ENCODE measurements at places on chromosomes 13 and 19.

GRCh38 chr19:19025861-19026260 lies 7.5 kb downstream of the SUGP2 start:
- DNase-seq, result no peak

GRCh38 chr13:37791699-37792098 lies 77.9 kb downstream of the TRPC4 start:
- no peak for DNase-seq

DNA sequence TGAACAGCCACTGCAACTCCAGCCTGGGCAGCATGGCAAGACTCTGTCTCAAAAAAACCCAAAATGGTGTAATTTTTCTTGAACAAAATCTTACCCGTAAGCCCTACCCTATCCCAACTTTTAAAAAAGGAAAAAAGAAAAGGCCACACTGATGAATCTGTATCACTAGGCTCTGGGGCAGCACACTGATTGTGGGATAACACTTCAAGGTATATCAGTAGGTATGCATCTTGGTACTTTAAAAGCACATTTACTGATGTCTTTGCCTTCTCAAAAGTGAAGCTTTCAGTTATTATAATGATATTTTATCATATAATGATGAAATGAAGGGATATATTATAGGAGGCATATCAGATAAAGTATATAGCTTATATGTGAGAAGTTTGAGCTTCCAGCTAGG lies 24.3 kb downstream of the ZNF112 start:
- DNase-seq, result no peak

- no peak for DNase-seq
These were observed 5.2 kb downstream of the INSR start for GRCh38 chr19:7288977-7289376.

GRCh38 chr13:69178000-69178399 lies 929.6 kb upstream of the ATXN8OS start:
- DNase-seq, result no peak

- peak; percentile 26 for DNase-seq
These were observed 9.1 kb downstream of the SLITRK5 start for GRCh38 chr13:87680298-87680697.

GRCh38 chr13:46063292-46063691 lies 10.7 kb upstream of the ZC3H13 start:
- no peak for DNase-seq

GRCh38 chr13:107459430-107459829 lies 755.9 kb downstream of the LIG4 start:
- no peak for DNase-seq

DNA sequence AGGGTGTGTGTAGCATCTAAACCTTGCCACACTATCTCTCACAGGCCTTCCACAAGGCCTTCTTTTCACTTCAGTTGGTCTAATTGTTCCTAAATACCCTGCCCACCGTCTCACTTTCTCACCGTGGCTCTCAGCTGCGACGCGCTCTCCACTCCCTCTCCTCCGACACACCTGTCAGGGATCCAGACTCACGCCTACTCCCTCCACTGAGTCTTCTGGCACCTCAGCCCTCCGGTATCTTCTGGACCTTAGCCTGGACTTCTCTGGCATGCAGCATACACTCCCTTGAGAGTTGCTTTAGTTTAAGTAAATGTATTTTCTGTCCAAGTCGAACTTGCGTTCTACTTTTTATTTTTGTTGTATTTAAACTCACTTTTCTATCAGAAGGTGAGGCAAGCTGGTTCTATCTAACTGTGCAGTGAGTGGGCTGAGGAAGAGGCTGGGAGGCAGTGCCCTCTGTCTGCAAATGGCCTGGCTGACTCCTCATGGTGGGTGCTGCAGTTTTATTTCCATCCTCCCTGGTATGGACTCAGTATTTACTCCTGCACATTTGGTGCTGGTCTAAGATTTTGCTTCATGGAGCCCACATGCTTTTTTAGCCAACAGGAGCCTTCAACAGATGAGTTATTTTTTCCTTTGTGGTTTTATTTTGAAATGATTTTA lies 28.5 kb upstream of the ARGLU1 start:
- no peak for DNase-seq

DNA sequence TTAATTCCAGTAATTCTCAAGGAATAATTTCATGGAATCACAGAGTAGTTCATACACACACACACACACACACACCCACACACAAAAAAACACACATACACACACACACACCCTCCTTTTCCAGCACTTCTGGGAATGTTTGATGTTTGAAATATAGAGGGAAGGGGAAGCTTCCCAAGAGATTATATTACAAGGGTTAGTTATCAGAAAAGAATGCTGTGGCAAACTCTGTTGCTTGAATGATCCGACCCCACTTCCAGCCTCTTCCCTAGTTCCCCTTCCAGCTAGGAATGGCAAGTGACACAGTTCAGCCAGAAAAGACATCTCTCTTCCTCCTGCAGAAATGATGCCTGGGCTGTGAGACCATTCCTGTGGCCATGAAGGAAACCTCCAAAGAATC lies 49.9 kb downstream of the KCTD12 start:
- peak; percentile 41 for DNase-seq

DNA sequence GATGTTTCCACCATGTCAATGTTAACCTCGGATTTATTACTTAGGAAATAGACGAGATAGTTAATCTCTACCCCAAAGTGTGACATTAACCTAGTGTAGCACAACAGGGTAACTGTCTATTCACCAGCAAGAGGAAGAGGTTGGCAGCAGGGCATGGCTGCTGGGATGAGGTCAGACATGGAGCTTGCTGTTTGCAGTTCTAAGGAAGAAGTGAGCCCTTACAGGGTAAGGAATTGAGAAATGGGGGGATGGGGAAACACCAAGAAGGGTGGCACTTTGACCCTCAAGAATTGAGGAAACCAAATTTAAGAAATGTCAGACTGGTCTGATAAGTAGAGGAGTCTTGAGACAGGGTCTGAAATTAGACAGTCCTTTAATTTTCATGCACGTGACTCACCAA lies 62.4 kb downstream of the MBD3L2B start:
- no peak for DNase-seq

- DNase-seq, result no peak
These were observed 1537.4 kb downstream of the SLITRK1 start for GRCh38 chr13:82344867-82345266.

GRCh38 chr13:83340170-83340569 lies 542.1 kb downstream of the SLITRK1 start:
- no peak for DNase-seq

DNA sequence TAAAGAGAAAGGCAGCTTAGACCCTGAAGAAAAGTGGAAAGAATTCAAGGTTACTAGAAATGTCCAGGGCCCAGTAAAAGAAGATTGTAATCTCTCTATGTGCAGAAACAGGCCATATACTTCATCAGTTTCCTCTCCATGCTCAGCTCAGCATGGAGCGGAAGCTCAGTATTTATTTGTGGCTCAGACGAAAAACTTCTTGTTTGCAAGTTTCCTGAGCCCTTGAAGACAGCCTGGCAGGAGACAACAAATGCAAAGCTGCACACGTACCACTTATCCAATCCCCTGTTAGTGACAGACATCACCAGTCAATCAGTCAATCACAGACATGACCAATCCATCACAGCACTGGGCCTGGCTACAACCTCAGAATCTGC lies 8.1 kb upstream of the KLF2 start:
- DNase-seq, result no peak

- no peak for DNase-seq
These were observed 18.3 kb upstream of the PRODH2 start for GRCh38 chr19:35830986-35831385.

DNA sequence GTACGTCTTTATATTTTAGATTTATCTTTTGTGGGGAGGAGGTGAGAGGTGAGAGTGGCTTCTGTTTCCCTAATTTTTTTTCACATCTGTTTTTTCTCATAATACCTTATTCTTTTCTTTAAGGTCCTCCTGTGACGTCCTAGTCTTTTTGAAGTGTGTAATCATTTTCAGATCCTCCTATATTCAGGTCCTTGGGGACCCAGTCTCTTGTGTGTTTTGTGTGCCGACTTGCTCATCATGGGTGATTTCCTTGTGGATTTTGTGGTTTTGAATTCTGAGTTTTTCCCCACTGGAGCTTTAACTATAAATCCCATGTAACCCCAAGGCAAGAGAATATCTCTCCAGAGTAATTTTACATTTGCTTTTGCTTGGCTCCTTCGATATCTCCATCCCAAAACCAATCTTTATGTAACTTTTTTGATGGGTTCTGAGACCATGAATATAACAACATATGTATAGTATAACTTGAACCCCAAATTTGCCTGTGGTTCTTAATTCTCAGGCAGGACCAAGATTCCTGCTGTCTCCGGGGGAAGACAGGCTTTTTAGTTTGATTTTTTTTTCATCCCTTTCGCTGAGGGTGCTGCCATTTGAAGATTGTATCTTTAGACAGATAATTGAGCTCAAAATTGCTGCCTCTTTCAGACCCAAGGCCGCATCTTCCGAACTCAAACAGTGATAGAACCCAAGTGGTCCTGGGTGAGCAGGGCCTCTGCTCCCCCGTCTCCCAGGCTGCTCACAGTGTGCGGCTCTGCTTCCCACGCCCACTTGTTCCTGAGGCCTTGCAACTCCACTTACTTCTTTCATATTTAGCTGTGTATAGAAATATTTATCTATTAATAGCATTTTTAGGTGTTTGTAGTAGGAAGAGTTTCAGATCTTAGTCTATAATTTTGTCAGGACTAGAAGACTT lies 59.1 kb upstream of the GPR183 start:
- DNase-seq, result no peak

All from NCI-H2171 treated with DMSO at 0.1 percent for 48 hours (cell line).